HAP-1 (cell line): ENCODE measurements at places on chromosomes 7 and 10.

GRCh38 chr10:132201111-132201969, 14.6 kb downstream of the DPYSL4 start:
- DNase-seq: no peak

- DNase-seq: no peak
Observed at GRCh38 chr10:74194999-74195398, 44.0 kb downstream of the ADK start.

- DNase-seq: no peak
Observed at GRCh38 chr7:11104578-11104977, 130.9 kb downstream of the PHF14 start.

DNA sequence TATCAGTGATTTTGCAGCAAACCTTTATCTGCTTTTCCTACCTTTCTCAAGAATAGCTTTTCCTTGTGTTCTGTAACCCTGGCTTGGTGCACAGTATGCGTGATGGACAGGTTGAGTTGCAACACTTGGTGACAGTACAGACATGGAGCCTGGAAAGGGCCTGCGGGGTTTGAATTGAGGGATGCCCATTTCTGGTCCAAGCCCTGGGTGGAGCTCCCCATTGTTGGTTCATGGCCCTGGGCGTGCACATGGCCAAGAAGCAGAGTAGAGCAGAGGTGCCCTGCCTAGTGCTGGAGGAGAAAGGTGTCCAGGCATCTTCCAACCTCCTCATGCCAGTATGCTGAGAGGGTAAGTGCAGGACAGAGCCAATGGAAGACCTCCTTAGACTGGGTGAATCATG, 106.6 kb upstream of the MKLN1 start:
- no peak for DNase-seq

DNA sequence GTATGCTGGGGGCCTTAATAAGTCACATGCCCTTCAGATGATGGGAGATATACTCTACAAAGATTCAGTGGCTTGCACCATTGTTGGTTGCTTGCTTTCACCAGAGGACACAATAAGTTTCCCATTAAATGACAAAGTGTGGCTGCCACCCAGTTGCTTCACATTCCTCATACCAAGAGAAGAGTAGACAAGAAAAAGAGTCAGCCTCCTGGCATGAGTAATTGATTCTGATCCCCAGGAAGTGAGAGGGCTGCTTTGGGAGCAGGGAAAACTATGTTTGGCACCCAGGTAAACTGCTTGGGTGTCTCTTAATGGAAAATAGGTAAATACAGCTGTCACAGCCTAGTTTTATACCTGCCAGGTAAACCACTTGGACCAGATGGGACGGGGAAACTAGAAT, 66.7 kb upstream of the IL6 start:
- DNase-seq: no peak

GRCh38 chr7:16420649-16421332, 547 bp downstream of the CRPPA start:
- DNase-seq: peak; percentile 84

GRCh38 chr7:149317986-149318672, 56.1 kb downstream of the ZNF783 start:
- DNase-seq: no peak

DNA sequence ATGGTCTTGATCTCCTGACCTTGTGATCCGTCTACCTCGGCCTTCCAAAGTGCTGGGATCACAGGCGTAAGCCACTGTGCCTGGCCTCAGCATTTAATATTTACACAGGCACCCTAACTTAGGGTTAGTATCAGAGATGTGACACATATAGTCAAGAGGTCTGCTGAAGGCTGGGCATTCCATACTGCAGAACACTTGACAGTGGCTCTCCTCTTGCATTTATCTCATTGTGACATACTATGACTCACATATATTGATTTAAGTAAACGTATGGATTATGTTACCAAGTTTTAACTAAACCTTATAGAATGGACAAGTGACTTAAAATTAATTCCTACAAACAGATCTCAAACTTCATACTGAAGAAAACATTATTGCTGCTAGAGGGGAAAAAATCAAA, 36.6 kb downstream of the BRAF start:
- no peak for DNase-seq

DNA sequence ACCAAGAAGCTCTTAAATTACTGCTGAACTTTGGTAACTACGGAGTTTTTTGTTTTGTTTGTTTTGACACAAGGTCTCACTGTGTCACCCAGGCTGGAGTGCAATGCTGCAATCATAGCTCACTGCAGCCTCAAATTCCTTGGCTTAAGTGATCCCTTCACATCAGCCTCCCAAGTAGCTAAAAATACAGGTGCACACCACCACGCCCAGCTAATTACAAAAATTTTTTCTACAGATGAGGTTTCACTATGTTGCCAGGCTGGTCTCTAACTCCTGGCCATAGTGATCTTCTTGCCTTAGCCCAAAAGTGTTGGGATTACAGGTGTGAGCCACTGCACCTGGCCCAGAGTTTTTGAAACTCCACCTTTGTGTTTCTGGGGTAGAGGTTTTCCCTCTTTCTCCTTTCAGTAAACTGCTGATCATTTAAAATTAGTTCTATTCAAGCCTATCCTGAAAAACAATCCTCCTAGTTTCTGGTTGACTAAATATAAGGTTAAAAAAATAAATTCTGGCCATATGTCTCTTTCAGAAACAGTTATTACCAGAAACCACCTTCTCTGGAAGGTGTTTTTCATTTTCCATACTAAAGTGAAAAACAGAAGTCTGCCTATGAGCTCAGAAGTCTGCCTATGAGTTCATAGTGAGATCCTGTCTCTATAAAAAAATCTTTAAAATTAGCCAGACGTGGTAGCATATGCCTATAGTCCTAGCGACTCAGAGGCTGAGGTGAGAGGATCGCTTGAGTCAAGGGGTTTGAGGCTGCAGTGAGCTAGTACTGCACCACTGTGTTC, 63.9 kb downstream of the VOPP1 start:
- DNase-seq: no peak

- DNase-seq: no peak
Observed at GRCh38 chr7:146768957-146769356, 652.4 kb downstream of the CNTNAP2 start.

DNA sequence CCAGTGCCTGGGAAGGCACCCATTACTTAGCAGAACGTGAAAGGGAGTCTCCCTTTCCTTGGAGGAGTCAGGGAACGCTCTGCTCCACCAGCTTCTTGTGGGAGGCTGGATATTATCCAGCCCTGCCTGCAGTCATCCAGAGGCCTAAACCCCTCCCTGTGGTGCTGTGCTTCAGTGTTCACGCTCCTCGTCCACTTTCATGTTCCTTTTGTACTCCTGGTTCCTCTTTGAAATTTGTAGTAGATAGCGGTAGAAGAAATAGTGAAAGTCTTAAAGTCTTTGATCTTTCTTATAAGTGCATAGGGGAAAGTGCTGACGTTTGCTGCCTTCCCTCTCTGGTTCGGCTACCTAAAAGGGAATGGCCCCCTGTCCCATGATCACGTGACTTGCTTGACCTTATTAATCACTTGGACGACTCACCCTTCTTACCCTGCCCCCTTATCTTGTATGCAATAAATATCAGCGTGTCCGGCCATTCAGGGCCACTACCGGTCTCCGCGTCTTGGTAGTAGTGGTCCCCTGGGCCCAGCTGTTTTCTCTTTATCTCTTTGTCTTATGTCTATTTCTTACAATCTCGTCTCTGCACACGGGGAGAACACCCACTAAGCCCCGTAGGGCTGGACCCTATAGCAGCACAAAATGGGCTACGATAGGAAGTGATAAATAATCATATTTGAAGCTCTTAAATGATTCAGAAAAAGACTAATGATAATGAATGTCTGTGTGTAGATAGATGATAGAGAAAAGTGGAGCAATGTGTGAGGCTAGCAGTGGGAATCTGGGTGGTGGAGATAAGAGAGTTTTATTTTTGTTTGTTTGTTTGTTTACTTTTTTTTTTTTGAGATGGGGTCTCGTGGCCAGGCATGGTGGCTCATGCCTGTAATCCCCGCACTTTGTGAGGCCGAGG, 5.8 kb upstream of the ESYT2 start:
- DNase-seq: no peak

GRCh38 chr7:86929293-86930109, 130.0 kb downstream of the ELAPOR2 start:
- DNase-seq: no peak

DNA sequence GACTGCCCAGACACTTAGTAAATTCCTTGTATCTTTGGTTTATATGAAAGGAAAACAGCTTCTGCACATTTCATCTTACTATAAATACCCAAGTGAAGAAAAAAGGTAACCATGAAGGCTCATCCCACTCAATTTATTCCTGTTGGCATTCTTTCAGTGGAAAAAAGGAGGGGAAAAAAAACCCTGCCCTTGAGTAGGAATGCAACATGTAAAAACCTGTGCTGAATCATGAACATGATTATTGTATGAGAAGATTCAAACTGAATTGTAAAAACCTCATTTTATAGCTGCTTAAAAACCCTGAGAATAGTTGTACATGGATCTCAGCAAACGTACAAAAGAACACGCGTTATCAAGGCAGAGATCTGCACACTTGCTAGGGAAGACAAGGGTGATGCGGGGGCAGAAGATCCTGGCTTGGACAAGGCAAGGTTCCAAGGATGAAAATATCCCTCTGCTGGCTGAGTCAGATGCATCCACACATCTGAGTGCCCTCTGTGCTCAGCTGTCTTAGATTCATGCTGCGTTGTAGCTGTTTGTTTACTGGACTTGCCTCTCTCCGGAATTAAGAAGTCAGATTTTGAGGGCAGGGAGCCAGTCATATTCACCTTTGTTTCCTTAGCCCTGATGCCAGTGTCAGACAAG, 658.2 kb downstream of the PARD3 start:
- DNase-seq: no peak

GRCh38 chr7:8286118-8286517, 24.2 kb upstream of the ICA1 start:
- no peak for DNase-seq

DNA sequence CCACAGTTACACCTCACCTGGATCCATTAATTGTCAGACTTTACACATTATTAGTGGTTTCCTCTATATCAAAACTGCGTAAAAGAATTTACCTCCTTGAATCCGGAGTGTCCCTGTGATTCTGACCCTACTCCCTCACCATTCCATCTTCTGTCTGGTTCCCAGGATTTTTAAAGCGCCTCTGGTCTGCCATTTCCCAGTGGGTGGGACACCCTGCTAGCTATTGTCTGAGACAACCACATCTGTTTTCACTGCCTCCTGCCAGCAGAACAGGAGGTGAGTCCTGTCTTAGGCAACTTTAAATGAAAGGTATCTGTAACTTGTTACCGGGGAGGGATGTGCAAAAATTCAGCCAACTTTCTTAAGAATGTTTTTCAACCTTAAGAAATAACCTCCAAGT, 2.3 kb downstream of the MACROH2A2 start:
- DNase-seq: no peak

GRCh38 chr7:148325208-148325607, 265.4 kb upstream of the C7orf33 start:
- DNase-seq: no peak

DNA sequence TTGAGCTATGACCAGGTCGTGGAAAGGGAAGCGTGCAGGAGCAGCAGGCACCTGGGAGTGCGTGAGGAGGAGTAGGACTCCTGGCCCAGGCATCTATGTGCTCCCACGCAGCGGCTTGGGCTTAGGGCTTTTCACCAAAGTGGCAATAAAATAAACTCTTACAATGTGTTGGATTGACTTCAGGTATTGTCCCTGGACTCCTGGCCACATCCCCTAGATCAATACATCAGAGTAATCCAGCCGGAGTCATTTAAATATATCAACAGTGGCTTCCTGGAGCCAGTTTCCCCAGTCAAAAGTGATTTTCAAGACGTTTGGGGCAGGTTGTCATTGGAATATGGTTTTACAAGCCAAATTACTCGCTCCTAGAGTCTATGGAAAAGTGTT, 344.4 kb downstream of the WDR11 start:
- no peak for DNase-seq

- no peak for DNase-seq
Observed at GRCh38 chr10:44458671-44459413, 73.9 kb upstream of the CXCL12 start.
